ENCODE measurements at places on chromosomes 16 and 17. TPM values are rescaled to one million over a fixed set of nuclear protein-coding genes. Genes with fewer than 3 reads are reported as not detected.

Gene PPP1R27
- total RNA-seq: not detected

Gene EPX
- not detected for total RNA-seq

Gene IL32
- 3.7 TPM for total RNA-seq

Gene TBC1D28
- not detected for total RNA-seq

Gene TAT
- total RNA-seq: not detected

Gene GRAP
- total RNA-seq: under 0.01 TPM
